ENCODE measurements at places on chromosomes 7 and 10.
A peak's percentile ranks its signal among the peaks of the same experiment; 100 is the strongest.

GRCh38 chr7:391961-392524 is 102.1 kb downstream of the FOXL3 start:
- no peak for DNase-seq

GRCh38 chr7:142457146-142457703 is 199.4 kb upstream of the PRSS58 start:
- DNase-seq, result no peak

DNA sequence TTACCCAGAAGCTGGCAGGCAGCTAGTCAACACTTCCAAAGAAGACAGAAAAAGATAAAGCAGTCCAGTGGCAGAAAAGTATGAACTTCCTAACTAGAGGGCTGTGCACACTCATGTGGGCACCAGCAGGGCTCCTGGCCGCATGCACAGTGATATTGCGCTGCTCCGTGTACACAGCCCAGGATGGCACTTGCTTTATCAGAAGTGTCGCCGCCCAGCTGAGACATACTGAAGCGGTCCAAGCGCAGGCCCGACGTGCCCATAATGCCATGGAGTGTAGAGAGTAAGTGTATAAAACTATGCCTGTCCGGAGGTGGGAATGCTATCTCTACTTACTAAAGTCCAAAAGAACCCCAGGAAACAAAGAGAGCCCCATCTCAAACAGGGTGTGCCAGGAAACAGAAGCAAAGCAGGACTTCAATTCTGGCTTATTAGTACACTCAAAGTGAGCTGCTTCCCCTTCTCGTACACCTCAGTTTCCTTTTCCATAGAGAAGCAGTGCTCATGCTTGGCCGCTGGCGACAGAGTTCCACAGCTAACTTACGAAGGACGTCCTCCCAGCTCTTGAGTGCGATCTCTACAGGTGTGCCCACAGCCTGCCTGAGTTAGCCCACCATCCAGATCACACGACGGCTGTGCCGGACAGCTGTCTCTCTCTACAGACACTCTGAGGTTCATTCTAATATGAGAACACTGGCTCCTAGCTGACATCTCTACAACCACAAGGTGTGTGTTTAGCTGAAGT is 234.3 kb downstream of the COBL start:
- no peak for DNase-seq

GRCh38 chr10:30893208-30893607 is 138.5 kb downstream of the ZNF438 start:
- DNase-seq, result peak; percentile 34

GRCh38 chr7:96481796-96482195 is 159.9 kb upstream of the SLC25A13 start:
- no peak for DNase-seq

- DNase-seq, result no peak
These were observed 75.6 kb downstream of the POM121L12 start for GRCh38 chr7:53111031-53111430.

- DNase-seq, result no peak
These were observed 170.9 kb upstream of the AOAH start for GRCh38 chr7:36895192-36895591.

DNA sequence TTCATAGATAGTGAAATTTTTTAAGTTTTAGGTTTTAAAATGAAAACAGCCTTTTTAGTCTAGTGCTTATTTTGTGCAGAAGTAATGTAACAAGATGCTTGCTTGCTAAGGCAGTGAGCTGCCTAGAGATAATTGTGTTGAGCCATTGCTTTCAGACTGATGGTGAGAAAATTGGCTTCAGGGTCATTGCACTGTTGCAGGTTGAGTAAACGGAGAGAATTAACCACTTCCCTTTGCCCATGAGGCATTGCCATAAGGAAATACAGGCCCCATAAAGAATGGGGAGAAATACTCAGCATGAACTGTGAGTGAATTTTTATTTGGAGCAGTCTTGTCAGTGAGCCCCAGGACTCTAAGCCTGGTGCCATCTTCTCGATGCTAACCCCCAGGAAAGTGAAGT is 140.5 kb downstream of the LRRC4 start:
- DNase-seq, result no peak

DNA sequence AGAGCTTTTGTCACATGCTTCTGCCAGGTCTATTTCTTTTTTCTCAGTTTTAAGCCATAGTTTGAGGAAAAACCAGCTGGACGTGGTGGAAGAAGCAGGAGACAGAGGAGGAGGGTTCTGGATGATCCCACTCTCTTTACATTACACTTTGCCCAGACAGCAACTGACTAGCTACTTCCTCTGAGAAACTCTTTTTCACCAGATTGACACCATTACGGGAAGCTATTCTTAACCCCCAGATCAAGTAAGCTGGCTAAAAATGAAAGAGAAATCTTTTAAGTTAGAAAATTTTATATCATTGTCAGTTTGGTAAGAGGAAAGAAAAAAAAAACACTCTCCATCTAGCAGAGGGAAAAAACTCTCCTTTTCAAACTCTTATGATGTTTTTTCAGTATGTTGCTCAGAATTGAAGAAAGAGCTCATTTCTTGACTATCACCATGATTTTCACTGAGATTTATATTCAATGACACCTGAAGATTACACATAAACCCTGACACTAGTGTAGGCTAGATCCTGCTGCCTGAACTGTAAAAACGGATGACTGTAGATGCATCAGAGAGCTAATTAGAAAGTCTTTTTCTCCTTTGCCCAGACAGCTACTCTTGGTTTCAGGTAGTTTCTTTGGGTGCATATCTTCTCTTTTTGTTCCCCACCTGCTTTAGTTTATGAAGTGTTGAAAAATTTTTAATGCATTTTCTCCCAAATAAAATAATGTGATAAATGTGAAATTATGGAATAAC is 203.1 kb downstream of the TFEC start:
- no peak for DNase-seq

GRCh38 chr10:43902842-43903241 is 254.2 kb upstream of the ZNF32 start:
- no peak for DNase-seq

DNA sequence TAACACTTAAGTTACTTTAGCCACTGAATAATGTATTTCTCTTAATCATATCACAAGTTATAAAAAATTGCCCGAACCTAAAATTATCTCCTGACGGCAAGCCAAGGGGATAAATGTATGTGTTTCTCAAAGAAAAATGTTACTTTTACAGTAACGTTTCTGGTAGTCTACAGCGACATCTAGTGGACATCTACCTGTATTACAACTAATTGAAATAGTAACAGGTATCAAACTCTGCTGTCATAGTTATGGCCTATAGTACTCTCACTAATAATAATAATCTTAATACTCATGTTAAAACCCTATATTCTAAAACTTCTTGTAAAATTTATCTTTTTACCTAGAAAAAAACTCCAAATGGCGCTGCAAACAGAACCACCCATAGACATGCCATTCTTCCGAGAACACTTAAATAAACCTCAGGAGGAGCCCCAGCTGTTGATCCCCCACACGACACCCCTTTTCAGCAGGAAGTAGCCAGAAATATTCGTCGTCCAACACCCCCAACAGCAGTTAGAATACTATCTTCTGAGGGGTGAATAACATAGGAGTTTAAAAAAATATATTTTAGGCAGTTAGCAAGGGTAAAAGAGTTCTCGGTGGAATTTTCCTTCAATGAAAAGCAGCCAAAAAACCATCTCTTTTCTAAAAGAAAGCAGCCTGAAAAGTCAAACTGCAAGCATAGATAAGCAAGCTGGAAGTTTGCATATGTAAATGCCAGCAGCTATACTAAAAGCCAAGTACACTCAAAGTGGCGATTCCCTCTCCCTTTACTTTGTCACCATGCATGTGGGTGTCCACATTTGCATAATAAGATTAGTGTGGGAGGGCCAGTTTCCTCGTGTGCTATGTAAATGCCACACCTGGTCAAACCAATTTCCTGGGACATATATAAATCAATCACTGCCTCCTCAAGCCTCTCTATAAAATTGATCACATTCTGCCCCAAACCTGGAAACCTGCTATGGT is 40.5 kb upstream of the ZNF107 start:
- DNase-seq, result no peak

DNA sequence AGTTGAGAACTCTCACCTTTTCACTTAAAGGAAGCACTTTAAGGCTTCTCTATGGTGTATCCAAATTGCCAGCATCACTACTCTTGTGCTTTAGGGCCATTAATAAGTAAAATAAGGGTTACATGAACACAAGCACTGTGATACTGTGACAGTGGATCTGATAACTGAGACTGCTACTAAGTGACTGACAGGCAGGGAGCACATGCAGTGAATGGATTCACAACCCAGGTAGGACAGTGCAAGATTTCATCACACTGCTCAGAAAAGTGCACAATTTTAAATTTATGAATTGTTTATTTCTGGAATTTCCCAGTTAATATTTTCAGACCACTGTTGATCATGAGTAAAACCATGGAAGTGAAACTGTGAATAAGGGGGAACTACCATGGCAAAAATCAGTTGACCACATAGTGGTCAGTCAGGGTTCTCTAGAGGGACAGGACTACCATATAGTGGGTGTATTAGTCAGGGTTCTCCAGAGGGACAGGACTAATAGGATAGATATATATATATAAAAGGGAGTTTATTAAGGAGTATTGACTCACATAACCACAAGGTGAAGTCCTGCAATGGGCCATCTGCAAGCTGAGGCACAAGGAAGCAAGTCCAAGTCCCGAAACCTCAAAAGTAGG is 20.9 kb upstream of the CYP51A1 start:
- peak; percentile 55 for DNase-seq

DNA sequence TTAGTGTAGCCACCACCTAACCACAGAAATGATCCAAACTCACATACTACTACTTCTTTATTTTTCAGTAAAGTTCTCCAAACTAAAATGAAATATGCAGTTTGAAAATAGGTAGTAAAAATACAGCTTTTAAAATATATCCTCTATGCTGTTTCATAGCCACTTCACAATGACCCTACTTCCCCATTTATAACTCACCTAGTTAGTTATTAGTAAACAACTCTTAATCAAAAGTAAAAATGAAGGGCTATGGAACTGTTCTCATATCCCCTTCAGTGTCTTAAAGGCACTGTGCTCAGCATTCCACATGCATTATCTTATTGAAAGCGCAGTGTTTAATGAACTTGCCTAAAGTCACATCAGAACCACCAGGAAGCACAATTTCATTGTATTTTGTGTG is 43.5 kb downstream of the KMT2C start:
- DNase-seq, result no peak

DNA sequence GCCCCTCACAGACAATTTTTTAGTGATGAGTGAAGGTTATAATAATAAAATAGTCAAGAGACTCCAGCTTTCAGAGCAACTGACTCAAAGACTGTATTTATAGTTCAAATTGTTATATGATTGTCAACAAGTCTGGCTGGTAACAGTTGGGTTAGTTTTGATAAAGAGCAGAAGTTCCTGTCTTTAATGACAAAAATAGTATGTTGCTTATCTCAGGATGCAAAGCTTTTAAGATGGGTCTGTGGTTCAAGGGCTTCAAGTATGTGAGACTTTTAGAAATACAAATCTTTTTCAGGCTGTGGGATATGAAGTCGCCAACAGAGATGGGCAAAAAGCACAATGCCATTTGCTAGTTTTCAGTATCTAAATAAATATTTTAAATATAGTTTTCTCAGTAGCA is 118.4 kb downstream of the ABCA13 start:
- no peak for DNase-seq

DNA sequence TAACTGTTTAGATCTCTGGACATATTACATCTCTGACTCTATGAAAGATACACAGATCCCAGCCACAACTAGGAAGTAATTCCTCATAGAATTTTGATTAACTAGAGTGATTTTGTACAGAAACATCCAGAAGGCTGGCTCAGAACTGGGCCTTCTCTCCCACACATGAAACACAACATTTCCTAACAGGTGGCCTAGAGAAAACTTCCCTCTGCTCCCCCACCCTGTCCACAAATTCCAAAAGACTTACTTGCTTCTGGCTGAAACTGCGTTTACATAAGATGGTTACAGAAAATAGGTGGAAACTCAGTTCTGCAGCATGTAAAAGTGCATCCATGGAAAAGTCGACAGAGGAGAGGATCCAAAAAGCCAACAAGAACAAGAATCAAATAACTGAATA is 132.9 kb downstream of the FZD1 start:
- DNase-seq, result no peak

DNA sequence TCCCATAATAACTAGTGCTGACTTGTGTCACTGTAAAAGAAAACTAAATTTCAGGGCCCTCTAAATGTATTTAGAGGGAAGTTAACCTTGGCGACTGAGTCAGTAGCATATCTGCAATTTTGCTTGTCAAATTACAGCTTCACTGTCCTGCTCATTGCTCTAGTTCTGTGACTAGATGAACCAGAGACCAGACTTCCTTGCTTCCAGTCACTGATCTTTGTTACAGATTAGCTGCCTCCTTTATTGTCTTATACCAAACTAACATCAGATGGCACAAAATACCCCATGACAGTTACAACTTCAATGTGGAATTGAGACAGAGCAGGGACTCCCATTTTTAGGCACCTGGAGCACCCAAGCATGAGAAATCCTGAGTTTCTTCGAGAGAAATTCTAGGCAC is 79.9 kb upstream of the POM121L12 start:
- DNase-seq, result no peak

- DNase-seq, result no peak
These were observed 64.4 kb downstream of the LHPP start for GRCh38 chr10:124525751-124526600.

- DNase-seq, result no peak
These were observed 358.8 kb downstream of the BBS9 start for GRCh38 chr7:33487998-33488682.

DNA sequence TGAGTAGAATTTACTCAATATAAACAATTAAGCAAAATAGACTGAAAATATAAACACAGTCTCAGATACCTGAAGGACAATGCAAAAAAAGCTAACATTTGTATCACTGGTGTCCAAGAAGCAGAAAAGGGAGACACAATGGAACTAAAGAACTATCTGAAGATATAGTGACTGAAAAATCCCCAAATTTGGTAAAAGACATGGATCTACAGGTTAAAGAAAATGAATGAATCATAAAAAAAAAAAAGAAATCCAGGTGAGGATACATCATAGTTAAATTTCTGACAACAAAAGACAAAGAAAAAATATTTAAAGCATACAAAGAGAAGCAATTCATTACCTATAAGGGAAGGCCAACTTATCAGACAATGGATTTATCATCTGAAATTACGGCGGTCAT is 114.7 kb upstream of the PPP1R3A start:
- no peak for DNase-seq

All from fibroblast of mammary gland (primary cell).